Stimulated activated CD8-positive, alpha-beta memory T cell treated with anti-CD3 and anti-CD28 coated beads, Interleukin-15, amount 100 ng/mL, for 48 hours (primary cell): ENCODE measurements at places on chromosomes 16 and 17.

- DNase-seq = peak; percentile 15
Measured at GRCh38 chr17:39573447-39574298, 34.0 kb downstream of the NEUROD2 start.

GRCh38 chr16:47944589-47944988 is 211.2 kb downstream of the ABCC12 start:
- DNase-seq = no peak

DNA sequence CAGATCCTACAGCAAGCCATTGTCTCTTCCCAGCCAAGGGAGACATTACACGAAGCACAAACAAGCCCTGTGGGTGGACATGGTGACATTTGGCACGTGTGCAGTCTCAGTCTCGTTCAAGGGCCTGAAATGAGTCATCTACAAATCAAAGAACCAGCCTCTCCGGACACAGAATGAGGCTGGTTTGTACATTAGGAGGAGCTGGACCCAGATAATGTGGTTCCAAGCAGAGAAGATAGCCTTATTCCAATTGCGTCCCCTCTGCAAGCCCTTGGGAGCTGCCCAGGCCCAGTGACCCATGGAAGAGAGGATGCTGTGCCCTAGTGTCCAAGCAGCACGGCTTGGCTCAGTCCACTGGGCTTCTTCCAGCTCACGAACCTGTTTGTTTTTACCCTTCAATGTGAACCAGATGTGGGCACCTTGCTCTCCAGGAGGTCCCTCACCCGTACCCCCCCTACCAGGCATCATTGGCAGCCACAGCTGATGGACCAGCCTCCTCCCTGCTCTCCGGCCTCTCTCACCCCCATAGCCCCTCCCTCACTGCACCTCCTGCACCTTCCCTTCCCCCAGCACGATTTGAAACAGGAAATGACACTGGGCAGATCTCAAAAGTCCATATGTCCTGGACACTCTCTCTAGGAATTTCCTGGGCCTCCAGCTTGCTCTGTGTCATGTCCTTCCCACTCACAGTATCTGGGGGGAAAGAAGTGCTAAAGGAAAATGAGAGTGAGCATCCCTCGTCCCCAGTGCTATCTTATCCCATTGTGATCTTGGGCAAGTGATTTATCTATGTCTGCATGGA is 26.2 kb downstream of the KPNA2 start:
- no peak for DNase-seq

- DNase-seq = no peak
Measured at GRCh38 chr17:16439811-16440351, 24.5 kb downstream of the TRPV2 start.

DNA sequence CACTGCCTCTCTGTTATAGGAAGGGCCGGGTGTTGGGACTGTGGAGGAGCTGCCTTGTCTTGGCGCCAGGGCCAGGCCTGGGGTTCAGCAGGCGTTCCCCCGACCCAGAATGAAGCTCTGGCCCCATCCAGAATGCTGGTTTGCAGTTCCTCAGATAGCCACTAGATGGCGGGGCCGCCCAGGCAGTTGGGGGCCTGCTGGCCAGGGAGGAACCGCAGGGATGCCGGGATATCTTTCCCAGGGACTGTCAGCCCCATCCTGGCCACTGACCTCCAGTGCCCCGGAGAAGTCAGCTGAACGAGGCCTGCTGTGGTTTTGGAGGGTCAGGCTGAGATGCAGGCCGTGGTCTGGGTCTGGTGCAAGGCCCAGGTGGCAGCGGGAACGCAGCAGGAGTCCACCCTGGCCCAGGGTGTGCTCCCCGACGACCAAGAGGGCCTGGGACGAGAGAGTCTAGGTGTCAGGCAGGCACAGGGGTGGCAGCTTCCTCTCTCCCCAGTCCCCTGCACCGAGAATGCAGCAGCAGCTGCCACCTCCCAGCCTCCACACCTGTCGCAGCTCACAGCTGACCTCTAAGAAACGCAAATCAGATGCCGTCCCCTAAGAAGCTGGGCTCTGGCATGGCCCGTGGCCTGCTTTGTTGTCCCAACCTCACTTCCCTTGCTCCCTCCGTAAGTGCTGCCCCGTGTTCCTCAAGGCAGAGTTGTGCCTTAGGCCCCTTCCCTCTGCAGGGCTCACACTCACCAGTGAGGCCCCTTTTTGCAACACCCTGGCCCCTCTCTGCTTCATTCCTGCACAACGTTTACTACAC is 51.2 kb downstream of the RMI2 start:
- DNase-seq = peak; percentile 27

GRCh38 chr16:86740906-86741799 is 162.8 kb downstream of the FOXL1 start:
- DNase-seq = no peak

GRCh38 chr17:40041196-40041595 is 13.0 kb downstream of the MED24 start:
- DNase-seq = no peak

- no peak for DNase-seq
Measured at GRCh38 chr17:74220946-74221818, 7.8 kb downstream of the TTYH2 start.

- no peak for DNase-seq
Measured at GRCh38 chr16:79562166-79562823, 38.2 kb downstream of the MAF start.

DNA sequence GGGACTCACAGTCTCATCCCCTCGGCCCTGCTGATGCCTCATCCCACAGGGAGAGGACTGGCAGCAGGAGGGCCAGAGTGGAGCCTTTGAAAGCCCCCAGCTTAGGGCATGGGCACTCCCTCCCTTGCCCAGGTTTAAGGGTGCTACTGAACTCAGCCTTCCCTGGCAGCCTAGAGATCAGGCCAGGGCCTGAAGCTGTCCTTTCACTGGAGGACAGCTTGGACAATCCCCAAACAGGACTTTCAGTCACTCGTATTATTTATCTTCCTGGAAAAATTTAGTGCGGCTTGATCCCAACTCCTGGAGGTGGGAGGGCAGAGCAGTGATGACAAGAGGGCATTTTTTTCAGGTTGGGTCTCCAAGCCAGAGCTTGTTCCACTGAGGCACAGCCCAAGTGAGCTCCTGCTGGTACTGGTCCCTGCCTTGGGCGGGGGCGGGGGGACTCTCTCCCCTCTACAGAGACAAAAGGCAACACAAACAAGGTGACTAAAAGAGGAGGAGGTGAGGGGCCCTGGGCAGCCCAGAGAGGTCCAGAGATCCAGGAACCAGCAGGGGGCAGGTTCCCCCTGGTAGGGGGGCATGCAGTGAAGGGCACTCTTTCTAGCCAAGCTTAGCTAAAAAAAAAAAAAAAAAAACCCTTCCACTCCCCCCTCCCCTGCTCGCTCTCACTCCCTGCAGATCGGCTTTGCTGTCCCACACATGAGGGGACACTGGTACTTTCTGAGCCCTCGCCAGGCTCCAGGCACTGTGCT is 1.7 kb downstream of the ZNF385C start:
- DNase-seq = no peak

DNA sequence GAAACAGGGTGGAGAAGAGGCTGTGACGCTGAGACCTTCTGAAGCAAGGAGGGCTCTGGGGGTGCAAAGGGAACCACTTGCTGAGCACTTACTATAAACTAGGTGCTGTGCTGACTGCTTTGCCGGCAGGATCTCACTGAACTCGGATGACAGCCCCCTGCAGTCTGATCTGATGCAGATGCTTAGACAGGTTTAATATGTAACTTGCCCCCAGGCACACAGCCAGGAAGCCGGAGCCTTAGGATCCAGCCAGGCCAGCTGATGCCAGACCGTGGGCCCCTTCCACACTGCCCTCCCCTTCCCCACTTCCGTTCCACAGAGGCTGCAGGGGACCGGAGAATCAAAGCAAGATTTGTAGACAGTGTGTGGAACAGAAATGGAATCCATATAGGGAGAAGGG is 23.1 kb downstream of the SPACA3 start:
- DNase-seq = no peak

GRCh38 chr17:17547210-17547764 is 44.2 kb downstream of the PEMT start:
- no peak for DNase-seq

DNA sequence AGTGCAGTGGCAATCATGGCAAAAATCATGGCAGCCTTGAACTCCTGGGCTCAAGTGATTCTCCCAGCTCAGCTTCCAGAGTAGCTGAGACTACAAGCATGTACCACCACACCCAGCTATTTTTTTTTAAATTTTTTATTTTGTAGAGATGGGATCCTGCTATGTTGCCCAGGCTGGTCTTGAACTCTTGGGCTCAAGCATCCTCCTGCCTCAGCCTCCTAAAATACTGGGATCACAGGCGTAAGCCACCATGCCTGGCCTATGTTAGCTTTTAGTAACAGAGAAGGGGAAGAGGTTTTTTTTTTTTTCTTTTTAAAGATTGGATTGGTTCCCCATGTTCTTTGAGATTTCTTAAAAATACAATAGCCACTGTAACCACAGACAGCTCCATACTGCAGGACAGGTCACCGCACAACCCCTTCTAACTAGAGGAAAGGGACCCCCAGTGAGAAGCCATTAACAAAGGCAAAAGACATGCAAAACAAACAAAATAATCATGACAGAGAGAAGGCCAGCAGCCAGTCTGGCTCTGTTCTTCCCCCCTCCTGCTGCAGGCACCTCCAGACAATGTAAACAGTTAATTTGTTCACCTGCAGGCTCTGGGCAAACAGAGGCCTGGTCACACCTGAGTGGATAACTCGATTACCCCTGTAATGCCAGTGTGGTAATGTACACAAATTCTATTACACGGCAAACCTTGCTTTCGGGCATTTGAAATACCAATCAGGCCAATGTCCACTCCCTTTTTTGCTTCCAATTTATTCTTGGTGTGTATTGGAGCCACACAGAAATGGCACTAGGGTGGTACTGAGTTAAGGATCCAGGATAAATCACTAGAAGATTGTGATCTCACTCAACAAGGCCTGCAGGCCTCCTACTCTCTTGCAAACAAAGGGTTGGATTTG is 52.9 kb downstream of the SNX11 start:
- DNase-seq = no peak

DNA sequence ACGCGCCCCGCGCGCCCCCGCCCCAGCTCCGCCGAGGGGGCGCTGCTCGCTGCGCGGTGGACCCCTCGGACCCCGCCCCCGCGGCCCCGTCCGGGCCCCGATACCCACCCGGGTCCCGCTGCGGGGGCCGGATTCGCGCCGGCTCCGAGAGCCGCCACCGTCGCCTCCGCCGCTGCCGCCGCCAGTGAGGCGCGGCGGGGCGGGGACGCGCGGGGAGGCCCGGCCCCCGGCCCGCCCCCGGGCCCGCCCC is at the start of gene TBC1D16:
TBC1D16 (minus strand) TSS at position 186 of the 250 bp plus-strand sequence. CDS start 22,325 bp downstream, outside the sequence.
- no peak for DNase-seq

GRCh38 chr17:27944546-27945332 is 51.6 kb upstream of the LYRM9 start:
- DNase-seq = no peak

DNA sequence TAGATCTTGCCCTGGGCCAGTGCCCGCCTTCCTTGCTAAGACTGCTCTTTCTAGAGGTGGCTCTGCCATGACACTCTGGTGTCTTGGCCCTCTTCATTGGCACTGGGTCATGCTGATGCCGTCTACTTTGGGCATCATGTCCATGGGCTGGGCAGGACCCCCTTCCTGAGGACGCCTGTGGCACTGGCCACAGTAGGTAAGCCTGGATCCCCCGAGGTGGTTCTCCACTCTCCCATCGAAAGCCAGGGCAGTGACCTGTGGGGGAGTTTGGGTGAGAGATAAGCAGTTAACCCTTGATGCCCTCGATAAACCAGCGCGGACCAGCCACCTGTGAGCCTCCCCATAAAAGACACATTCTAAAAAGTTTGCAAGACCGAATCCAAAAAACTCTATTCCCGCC is 20.0 kb upstream of the ITGB4 start:
- DNase-seq = no peak

GRCh38 chr17:82587234-82588086 is 60.8 kb downstream of the WDR45B start:
- DNase-seq = no peak

DNA sequence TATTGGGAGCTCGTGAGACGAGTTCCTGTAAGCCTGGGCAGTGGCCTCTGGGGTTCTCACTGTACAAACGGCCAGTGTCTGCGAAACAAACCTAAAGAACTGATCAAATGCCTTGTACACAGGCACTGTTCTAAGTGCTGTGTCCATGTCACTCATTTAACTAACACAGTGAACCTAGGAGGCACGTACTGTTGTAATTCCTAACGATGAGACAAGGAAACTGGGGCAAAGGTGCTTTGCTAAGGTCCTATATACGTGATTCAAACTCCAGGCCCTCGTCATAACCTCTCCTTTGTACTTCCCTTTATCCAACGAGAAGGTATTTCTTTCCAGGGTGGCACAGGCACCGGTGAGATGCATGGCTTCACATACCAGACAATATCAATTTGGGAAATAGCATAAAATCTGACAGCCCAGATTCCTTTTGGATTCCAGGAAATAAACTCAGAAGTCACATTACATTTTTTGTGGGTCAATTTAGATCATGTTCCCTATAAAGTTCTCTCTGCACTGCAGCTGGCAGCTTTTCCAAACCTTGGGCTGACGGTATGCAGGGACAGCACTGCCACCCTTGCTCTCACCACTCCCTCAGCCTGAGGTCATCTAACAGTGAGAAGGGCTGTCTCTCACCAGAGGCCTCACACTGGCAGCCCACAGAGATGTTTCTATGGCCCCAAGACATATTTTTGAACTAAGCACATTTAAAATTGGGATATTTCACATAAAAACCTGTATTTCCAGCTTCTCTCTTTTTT is 18.3 kb downstream of the GLYR1 start:
- no peak for DNase-seq

- no peak for DNase-seq
Measured at GRCh38 chr17:6108987-6109386, 38.8 kb downstream of the WSCD1 start.

GRCh38 chr17:61161615-61162134 is 238.0 kb upstream of the TBX2 start:
- no peak for DNase-seq

DNA sequence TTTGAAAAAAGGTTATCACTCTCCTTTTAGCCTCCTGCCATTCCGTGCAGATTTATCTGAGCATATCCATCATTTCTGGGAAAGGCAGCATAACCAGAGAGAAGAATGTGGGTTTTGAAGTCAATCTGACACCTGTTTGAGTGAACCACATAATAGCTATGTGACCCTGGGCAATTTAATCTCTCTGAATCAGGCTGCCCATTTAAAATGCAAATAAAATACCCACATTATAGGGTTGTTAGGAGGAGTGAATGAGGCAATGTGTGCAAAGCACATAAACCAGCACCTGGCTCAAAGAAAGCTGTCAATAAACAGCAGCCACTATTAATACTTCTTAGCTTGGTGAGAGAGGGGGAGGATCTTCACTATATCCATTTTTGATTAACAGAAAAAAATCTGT is 88.0 kb downstream of the CACNG1 start:
- no peak for DNase-seq

DNA sequence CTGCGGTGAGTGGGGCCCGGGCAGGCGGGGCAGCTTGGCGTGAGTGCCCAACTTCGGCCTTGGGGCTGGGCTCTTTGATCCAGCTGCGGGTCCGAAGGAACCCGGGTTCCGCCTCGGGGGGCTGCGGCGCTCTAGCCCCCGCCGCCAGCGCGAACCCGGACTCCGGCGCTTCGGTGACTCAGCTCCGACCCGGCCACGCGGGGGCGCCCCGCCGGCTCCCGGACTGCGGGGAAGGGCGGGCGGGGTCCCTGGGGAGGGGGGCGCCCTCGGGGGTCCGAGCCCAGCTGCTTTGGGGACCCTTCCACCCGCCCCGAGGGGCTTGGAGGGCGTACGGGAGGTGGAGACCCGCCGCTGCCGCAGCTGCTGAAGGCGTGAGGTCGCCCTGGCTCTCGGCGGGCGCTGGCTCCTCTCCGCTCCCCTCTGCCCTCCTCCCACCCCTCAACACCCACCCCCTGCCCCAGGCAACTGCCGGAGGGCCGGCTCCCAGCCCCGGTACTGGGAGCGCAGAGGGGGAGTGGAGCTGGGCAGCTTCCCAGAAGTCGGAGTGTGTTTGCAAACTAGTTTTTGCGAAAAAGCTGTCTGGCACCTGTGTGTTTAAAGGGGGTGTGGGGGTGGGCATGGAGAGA is 516 bp downstream of the CPNE2 start:
- DNase-seq = no peak
